ENCODE measurements at places on chromosomes 12 and 14.

GRCh38 chr12:53777936-53778644 lies 26.3 kb upstream of the CISTR start:
- no peak for DNase-seq

DNA sequence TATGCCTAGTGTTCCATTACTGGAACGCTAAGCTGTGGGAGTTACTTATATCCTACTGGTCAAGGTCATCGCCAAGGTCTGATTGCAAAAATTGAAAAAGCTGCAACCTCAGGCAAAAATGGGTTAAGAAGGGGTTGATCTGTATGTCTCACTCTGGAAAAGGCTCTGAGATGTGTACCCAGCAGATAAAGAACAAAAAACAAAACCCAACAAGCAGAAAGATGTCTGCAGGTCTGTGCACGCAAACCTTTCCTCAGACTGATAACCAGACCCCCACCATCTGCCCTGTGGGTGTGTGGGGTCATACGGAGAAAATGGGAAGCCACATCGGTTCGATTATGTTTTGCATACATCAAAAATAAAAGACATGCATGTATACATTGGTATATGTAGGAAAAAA lies 56.4 kb downstream of the TESC start:
- no peak for DNase-seq

DNA sequence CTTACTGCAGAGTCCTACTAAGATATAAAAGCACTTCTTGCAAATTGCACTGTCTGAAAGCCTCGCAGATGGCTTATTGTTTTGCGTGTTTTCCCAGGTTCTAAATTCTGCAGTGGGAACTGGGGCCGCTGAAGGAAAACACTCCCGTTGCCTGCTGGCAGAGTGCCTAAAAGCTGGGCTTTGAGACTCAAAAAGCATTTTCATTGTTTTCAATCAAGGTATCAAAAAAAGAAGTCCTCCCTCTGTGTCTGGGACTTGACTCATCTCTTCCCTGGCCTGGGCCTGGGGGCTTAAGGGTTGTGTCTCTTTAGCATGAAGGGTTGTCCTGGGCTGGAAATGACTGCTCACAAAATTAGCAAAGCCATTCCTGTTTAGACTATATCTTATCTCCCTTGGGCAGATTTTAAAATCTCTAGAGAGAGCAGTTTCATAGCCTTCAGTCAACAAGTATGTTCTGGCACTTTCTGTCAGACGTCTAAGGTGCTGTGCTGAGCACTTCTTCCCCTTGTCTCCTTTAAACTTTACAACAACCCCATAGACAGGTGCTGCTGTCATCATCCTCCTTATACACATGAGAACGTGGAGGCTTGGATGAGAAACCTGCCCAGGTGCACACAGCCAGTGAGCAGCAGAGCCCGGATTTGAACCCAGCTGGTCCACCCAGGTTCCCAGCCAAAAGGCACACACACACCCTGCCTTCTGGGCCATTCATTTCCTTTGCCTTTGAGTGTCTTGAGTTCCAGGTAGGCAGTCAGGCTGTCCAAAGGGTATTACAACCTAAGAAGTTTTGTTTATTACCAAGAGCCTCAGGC lies 31.1 kb downstream of the ELK3 start:
- no peak for DNase-seq

GRCh38 chr12:76688631-76689030 lies 75.3 kb upstream of the ZDHHC17 start:
- peak; percentile 8 for DNase-seq

DNA sequence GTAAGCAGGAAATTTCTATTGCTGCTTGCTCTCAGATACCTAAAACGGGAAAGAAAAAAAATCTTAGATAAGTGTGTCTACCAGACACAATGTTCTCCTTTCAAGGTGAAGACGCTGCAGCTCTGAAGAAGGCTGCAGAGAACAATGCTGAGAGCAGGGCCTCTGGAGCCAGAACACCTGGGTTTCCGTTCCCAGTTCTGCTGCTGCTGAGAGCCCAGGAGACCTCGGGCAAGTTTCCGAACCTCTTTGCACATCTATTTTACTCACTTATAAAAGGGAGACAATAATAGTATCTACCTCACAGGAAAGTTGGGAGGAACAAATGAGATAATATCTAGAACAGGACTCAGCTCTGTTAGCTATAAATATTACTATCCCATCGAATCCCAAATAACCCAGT lies 122.9 kb downstream of the TMTC1 start:
- DNase-seq: no peak

GRCh38 chr12:67592228-67593011 lies 56.1 kb upstream of the DYRK2 start:
- DNase-seq: peak; percentile 59

DNA sequence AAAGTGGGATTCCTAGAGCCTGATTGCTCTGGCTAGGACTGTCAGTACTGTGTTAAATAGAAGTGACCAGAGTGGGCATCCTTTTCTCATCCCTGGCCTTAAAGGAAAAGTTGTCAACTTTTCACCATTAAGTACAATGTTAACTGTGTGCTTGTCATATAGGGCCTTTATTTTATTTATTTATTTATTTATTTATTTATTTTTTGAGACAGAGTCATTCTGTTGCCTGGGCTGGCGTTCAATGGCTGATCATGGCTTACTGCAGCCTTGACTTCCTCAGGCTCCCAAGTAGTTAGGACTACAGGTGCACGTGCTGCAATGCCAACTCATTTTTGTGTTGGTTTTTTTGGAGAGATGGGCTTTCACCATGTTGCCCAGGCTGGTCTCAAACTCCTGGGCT lies 11.6 kb downstream of the SH2B3 start:
- no peak for DNase-seq

DNA sequence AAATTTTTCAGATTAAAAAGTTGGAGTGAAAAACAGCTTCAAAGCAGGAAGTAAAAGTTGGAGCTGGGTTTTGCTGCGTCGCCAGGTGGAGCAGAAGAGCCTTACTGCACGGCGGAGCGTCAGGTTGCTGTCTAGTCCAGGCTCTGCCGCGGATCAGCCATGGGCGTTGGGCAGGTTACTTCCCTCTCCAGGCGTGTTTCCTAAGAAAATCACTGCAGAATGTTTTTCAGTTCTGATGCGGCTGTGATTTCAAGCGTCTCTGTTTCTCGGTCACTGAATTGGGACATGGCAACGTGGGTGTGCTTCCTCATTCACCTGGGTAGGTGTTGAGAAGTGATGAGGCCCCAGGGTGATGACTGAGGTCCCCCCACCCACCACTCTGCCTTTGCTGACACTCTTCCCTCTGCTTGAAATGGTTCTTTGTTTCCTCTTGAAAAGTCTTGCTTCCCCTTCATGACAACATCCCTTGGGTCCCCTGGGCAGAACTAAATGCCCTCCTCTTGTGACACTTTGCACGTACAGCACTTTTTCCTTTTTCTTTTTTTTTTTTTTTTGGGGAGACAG lies 7.6 kb downstream of the EVL start:
- DNase-seq: peak; percentile 72

DNA sequence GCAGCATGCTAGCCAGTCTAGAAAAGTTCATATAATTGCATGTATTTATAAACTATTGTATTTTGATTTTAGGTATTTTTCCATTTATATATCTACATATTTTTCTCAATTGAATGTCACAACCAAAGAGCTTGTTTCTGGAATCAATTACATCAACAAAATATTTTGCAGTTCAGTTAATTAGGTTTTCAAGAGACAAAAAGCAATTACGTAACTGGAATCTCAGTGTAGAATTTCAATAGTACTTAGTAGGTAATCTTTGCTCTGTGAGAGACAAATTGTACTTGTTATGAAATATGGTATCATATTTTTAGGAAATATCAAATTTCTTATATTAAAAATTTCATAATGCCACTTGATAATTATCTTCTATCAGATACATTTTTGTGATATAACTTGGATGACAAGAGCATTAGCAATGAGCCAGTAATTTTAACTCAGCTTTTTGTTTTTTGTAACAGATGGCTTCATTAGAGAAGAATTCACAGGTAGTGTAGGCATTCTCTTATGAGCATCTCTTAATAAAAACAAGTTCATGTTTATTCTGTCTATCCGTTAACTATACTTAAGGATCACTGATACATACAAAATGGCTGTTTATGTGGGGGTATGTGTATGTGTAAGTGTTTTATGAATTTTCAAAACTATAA lies 774.7 kb downstream of the C12orf50 start:
- DNase-seq: no peak

GRCh38 chr14:29930283-29930682 lies 2.6 kb upstream of the PRKD1 start:
- no peak for DNase-seq

GRCh38 chr12:62799766-62800406 lies 135.1 kb downstream of the PPM1H start:
- no peak for DNase-seq

GRCh38 chr14:22190411-22191191 lies 398.4 kb downstream of the DAD1 start:
- no peak for DNase-seq

- DNase-seq: no peak
These were observed 5.3 kb downstream of the B4GALNT1 start for GRCh38 chr12:57627501-57628279.

- DNase-seq: no peak
These were observed 29.7 kb upstream of the SFSWAP start for GRCh38 chr12:131681257-131681620.

GRCh38 chr14:94761997-94762377 lies 7.9 kb downstream of the GSC start:
- no peak for DNase-seq

Measured in CD4-positive, alpha-beta T cell treated with Interleukin-12 subunit alpha and Interleukin-12 subunit beta, for 1 hour (primary cell).